Stimulated activated naive B cell treated with anti-CD40 and anti-IgM and Interleukin-4, amounts not matched to agents 10 μg/mL and 1 μg/mL and 100 μg/mL, for 72 hours (primary cell): ENCODE measurements at places on chromosomes 5 and 9.

- H3K27me3 ChIP-seq: no peaks in the 10 kb centered on the region
- DNase-seq: peak; percentile 13
Observed at GRCh38 chr5:88979244-88979643, 96.3 kb upstream of the MEF2C start.

DNA sequence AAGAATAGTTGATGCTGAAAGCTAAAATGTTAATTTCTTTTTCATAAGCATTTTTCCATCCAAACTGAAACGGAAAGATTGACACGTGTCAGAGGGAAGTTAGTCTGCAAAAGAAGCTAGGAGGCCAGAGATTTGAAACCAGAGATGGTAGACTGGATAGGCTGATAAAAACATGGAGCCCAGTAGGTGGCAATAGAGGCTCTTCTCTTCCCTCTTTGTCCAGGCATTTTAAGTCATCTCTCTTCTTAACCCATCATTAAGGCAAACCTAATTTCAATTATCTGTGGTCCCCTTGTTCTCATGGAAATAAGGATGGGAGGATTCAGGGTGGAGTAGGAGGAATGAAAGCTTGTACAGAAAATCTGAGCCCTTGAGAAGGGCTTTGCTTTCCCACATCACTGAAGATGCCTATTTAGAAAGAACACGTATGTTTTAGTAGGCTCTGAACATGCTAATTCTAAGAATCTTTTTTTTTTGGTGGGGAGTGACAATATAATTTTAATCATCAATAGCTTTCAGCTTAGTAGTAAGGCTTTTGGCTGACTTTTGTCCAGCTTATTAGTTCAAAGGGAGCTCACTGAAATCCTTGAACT lies 66.6 kb downstream of the ZNF474 start:
- no peaks in the 10 kb centered on the region for H3K36me3 ChIP-seq
- no peaks in the 10 kb centered on the region for H3K27me3 ChIP-seq
- no peak for DNase-seq
- H3K4me3 ChIP-seq: no peak overlapping the region
- no peak overlapping the region for H3K27ac ChIP-seq

DNA sequence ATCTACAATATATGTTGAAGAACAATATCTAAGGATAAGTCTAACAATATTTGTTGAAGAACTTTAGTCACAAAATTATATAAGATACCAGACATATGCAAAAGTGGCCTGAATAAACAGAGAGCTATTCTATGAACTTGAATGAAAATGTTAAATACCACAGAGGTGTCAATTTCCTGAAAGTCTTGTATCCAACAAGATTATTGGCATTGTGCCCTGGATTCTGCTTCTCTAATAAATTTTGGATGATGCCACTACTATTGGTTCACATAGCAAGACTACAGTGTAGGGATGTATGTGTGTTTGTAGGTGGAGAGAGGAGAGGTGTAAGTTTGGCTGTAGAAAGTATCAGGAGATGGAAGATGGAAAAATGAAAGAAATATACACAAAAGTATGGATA lies 731.8 kb upstream of the RGMB start:
- H3K36me3 ChIP-seq: no peaks in the 10 kb centered on the region
- no peaks in the 10 kb centered on the region for H3K4me1 ChIP-seq
- no peak overlapping the region for H3K4me3 ChIP-seq
- H3K27ac ChIP-seq: no peak overlapping the region

DNA sequence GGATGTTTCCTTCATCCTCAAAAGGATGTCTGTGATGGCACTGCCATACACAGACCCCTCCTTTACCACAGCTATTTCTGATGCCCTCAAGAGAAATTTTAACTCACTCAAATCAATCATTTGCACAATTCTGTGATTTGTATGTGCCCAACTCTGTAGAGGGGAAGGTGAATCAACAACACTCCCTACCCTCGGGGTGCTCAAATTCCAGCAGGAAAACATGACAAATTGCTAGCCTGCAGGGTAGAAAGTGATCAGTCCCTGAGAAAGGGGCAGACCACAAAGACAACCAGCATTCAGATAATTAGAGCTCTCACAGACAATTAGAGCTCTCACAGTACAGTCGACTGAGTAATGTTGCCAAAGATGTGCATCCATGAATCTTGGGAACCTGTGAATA lies 45.3 kb upstream of the FOXE1 start:
- H3K27me3 ChIP-seq: peaks cover 74% of the 10 kb centered on the region
- H3K36me3 ChIP-seq: no peaks in the 10 kb centered on the region
- H3K4me3 ChIP-seq: no peak overlapping the region
- no peak for DNase-seq
